ACHN (cell line): ENCODE measurements at places on chromosomes 3 and 15.

GRCh38 chr3:40332684-40333083 lies 23.2 kb downstream of the EIF1B start:
- DNase-seq: no peak

DNA sequence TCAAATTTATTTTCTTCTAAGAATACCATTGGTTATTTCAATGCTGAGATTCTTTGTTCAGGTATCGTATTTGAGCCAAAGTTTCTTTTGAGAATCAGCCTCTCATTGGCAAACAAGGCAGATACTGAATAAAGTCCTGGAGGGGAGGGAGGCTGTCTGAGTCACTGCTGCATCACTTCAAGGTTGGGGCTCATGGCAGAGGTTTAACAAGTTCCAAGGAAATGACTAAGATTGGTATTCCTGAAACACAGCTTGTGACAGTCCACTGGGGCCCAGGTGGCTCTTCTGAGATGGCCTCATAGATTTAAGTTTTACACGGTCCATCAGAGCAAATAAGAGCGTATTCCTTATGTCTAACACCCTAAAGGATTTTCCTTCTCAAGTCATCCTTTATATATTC lies 213.8 kb upstream of the STAC start:
- peak; percentile 84 for DNase-seq

GRCh38 chr3:183116025-183116614 lies 16.8 kb upstream of the MCCC1 start:
- DNase-seq: peak; percentile 44

DNA sequence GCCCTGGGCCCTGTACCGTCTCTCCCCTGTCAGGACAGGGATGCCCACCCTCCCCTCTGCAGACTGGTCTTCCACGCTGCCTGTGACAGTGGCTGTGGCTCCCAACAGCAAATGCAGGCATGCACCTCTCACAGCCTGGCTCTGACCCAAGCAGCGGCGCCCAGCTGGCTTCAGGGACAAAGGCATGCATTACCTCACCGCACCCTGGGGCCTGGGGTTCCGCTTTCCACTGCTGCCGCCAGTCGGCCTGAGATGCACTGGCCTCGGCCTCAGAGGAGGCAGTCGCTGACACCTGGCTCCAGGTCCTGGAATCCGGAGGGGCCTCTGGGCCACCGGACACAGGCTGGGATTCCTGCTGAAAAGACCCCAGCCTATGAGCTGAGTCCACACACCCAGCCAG lies 70.3 kb downstream of the SCN5A start:
- DNase-seq: no peak

DNA sequence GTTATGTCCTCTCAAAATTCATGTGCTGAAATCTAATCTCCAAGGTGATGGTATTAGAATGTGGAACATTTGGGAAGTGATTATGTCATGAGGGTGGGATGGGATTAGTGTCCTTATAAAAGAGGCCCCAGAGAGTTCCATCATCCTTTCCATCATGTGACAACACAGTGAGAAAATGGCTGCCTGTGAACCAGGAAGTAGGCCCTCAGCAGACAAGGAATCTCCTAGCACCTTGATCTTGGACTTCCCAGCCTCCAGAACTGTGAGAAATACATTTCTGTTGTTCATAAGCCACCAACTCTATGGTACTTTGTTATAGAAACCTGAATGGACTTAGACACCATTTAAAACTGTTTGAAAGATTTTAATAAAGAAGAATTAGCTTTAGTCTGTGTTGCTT lies 20.8 kb downstream of the SUCNR1 start:
- no peak for DNase-seq

GRCh38 chr15:34588046-34588674 lies 4.7 kb upstream of the GOLGA8B start:
- peak; percentile 88 for DNase-seq

GRCh38 chr3:74763830-74764229 lies 149.4 kb upstream of the CNTN3 start:
- no peak for DNase-seq

DNA sequence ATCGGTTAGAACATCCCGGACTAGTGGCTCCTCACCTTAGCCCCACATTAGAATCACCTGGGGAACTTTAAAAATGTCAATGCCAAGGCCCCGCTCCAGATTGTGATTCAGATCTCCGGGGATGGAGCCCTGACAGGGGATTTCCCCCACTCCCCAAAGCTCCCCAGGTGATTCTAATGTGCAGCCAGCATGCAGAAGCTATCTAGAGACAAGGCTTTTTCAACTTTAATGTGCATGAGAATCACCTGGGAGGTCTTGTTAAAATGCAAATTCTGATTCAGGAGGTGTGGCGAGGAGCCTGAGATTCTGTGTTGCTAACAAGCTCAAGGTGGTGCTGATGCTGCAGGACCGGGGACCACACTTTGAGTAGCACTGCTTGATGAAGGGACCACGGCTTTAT lies 156.7 kb downstream of the RAB11A start:
- DNase-seq: no peak

DNA sequence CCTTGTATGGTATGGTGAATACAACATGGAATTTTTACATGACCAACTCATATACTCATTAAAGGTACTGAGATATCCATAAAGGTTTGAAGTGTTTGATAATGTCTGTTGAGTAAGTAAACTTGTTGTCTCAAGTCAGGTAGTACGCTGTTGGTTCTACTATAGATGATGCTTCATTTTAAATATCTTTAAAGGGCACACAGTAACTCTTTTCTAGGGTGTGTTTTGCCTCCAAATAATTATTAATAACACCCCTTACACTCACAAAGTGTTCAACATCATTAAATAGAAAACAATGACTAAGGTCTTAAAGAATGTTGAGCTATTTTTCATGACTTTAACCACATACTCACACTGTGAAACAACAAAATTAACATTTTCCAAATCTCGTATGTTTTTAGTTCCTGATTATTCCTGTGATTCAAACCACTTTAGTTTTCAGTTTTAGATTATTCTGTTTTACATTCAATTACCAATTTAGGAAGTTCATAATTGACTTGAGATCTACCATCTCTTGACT lies 220.0 kb upstream of the NANOGP8 start:
- no peak for DNase-seq

- DNase-seq: no peak
Observed at GRCh38 chr15:100717596-100717995, 115.2 kb downstream of the ASB7 start.

- DNase-seq: no peak
Observed at GRCh38 chr15:92822216-92823144, 77.6 kb upstream of the CHD2 start.

- DNase-seq: no peak
Observed at GRCh38 chr3:57331078-57331610, 38.7 kb upstream of the ASB14 start.

DNA sequence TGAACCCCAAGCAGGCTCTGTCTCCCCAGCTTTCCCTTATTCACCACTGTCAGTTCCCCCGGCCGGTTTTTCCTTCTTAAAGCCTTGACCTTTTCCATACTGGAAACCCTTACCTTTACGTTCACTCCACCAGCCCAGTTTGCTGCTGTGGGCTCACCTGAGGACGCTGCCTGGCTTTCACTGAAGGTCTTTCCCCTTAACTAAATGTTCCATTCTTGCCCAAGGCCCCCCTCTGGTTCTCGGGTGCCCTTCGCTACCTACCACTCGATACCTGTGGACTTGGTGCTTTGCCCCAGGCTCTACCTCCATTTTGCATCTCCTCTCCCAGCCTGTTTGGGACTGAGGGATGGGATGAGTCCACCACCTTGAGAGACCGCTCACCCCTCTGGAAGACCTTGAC lies 851 bp downstream of the AP2M1 start:
- DNase-seq: no peak

DNA sequence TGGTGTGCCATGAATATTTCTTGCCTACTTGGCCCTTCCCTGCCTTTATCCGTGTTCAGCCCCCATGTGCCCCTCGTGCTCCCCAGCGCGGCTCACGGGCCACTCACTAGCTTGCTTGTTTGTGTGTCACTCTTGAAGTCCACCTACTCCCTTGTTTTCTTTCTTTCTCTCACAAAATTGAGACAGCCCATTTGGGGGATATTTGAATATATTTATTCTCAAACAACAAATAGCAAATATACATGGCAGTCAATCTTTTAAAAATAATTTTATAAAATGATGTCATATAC lies 82.2 kb downstream of the PLXNA1 start:
- DNase-seq: no peak
